ENCODE measurements at places on chromosomes 2 and 18. TPM values are rescaled to one million over a fixed set of nuclear protein-coding genes. Genes with fewer than 3 reads are reported as not detected.

The ANKRD23 gene
- 5.8 TPM for total RNA-seq

The MAP3K19 gene
- total RNA-seq: not detected

The KCNJ3 gene
- total RNA-seq: not detected

The GAD1 gene
- total RNA-seq: 2.9 TPM

The MAP2 gene
- 0.07 TPM for total RNA-seq

DNA sequence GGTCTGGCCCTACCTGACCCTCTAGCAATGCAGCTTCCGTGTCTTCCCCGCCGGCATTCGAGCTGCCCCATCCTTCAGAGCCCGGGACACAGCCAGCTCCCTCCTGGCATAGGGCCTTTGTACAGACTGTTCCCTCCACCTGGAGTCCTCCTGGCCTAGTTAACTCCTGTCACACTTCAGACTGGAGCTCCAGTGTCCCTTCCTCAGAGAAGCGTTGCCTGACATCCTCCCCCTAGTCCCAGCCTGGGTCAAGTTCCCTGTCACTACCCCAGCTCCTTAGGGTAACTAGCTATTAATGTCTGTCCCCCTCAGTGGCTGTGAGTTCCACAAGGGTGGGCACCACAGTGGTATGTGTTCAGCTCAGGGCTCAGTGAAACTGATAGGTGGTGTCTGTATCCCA lies 45.5 kb upstream of the LOXHD1 start:
- no peaks in the 10 kb centered on the region for H3K4me1 ChIP-seq
- H3K27me3 ChIP-seq: peaks cover 3% of the 10 kb centered on the region
- H3K4me3 ChIP-seq: no peak overlapping the region
- H3K36me3 ChIP-seq: no peaks in the 10 kb centered on the region
- H3K27ac ChIP-seq: no peak overlapping the region
- no peak for DNase-seq

- no peaks in the 10 kb centered on the region for H3K4me1 ChIP-seq
- no peak overlapping the region for H3K27ac ChIP-seq
- H3K27me3 ChIP-seq: no peaks in the 10 kb centered on the region
- no peaks in the 10 kb centered on the region for H3K36me3 ChIP-seq
Measured at GRCh38 chr2:120939595-120940318, 204.1 kb downstream of the GLI2 start.

DNA sequence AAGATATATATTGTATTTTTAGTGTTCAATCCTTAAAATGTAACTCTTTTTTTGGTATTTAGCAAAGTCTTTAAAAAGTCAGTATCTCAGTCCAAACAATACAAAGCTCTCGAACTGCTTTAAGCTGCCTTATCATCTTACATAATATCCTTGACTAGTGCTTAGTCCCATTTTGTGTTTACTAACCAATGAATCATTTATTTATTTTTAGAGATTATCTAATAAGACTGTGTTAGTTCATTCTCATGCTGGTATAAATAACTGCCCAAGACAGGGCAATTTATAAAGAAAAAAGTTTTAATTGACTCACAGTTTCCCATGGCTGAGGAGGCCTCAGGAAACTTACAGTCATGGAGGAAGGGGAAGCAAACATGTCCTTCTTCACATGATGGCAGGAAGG lies 248.3 kb upstream of the KYNU start:
- H3K4me3 ChIP-seq: no peak overlapping the region
- H3K36me3 ChIP-seq: no peaks in the 10 kb centered on the region
- no peaks in the 10 kb centered on the region for H3K4me1 ChIP-seq
- DNase-seq: no peak
- H3K27me3 ChIP-seq: no peaks in the 10 kb centered on the region

GRCh38 chr18:44889111-44889510 lies 208.4 kb downstream of the SETBP1 start:
- no peak overlapping the region for H3K4me3 ChIP-seq
- no peaks in the 10 kb centered on the region for H3K27me3 ChIP-seq
